Suprapubic skin (tissue), 4 donors: ENCODE measurements at places on chromosomes 2 and 18. TPM values are rescaled to one million over a fixed set of nuclear protein-coding genes. Genes with fewer than 3 reads are reported as not detected.

Gene CUL3
- 70.7 TPM for total RNA-seq

Gene VPS54
- total RNA-seq: 28.8 TPM

Gene ALPI
- not detected for total RNA-seq

Gene MTLN
- total RNA-seq: 34.2 TPM

Gene TPO
- 0.93 TPM for total RNA-seq

Gene CDCA7
- 17.3 TPM for total RNA-seq

Gene ALLC
- not detected for total RNA-seq

Gene MRO
- not detected for total RNA-seq

Gene MIB1
- 24.4 TPM for total RNA-seq

Gene PDE11A
- total RNA-seq: 1.0 TPM

Gene EMILIN2
- 8.1 TPM for total RNA-seq
